ENCODE measurements at places on chromosomes 6 and 20.
A peak's percentile ranks its signal among the peaks of the same experiment; 100 is the strongest.

DNA sequence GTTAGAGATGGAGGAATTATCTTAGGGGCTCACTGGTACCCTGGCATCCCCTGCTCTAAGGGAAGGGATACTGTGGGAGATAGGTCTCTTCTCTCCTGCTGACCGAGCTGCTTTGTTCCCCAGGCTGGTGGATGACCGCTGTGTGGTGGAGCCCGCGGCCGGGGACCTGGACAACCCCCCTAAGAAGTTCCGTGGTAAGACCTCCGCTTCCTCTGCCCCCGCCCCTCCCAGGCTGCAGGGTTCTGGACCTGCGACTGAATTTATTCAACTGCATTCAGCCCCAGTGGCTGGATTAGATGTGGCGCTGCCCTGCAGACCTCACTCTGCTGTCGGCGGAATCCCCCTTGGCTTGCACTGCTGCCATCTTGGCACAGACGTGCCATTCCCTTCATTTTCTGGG is 19.2 kb downstream of the ITPR3 start:
- DNase-seq: no peak

DNA sequence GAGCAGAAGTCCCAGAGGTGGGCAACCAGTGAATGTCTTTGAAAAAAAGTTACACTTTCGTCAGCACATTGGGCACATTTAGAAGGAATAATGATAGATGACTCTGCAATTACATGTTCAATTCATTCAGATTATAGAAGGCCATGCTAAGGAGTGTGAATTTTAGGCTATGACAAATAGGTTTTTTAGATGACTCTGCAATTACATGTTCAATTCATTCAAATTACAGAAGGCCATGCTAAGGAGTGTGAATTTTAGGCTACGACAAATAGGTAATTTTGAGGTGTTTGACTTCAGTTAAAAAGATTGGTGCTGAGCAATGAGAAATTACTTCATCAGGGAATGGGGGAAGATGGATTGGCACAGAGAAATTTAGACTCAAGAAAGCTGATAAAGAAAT is 744.9 kb upstream of the MMS22L start:
- no peak for DNase-seq

- no peak for DNase-seq
Measured at GRCh38 chr6:19309661-19310060, 527.5 kb upstream of the ID4 start.

DNA sequence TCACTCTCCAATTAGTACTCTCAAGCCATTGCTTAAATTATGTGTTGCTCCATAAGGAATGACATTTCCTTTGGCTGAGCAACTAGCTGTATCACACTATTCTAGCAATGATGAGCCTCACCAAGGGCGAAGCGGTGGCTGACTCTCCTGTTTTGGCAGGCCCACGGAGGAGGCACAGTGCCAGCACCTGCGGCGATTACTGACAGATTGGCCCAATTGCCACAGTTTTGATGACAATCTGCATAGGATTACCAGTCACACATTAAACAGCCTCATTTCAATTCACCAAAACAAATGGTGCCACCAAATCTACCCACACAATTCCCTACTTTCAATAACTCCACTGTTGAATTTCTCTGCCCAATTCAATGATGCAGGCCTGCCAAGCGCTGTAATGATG is 286.9 kb downstream of the PTPRK start:
- no peak for DNase-seq

DNA sequence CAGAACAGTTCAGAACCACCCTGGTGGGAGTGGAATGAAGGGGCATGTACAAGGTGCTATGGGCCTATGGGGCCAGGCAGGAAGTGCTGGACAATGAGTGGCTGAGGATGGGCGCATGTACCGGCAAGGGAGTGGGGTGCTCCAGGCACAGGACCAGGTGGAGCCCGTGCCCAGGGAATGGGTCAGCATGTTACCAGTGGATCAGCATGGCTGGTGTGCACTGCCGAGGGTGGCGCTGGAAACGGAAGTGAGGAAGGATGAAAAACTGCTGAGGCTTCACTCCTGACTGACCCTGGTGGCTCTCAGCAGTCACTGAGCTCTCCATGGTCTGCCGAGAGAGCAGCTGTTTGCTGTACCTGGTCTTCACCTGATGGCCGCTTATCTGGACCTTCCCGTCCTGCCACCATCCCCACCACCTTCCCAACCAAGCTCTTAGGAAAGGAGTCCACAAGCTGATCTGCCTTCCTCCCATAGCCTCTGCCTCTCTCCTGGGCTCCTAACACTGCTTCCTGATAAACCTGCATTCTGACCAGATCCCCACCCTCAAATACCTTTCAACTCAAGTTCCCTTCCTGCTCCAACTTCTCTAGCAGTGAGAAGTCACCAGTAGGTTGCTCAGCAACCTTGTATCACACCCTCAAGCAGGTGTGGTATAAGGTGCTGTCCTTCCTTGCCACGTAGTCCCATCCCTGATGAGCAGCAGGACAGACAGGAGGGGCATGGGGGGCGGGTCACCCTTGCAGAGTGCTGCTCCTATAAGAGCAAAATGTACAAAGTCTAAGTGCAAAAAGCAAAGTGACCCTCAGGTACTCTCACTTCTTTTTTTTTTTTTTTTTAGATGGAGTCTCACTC is 7.1 kb downstream of the UQCC2 start:
- DNase-seq: no peak

GRCh38 chr20:24806705-24807676 is 142.1 kb upstream of the CST7 start:
- no peak for DNase-seq

- DNase-seq: no peak
Measured at GRCh38 chr6:139174961-139175360, 40.1 kb downstream of the HECA start.

DNA sequence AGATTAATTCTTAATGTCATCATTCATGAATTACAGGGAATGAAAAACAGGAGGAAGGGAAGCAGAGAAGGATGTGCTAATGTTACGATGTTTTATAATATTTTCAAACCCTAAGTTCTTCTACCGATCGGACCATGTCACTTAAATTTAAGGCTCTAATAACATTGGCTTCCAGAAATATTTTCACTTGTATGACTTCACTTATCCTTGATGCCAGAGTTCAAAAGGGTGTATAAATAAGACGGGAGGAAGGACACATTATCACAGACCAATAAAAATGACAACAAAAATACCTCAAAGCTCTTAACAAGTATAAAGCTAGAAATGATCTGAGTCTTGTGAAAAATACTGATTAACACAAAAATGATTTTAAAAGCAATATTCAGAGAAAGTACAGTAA is 370.4 kb upstream of the CITED2 start:
- peak; percentile 62 for DNase-seq

GRCh38 chr6:74585753-74586152 is 620.1 kb downstream of the COL12A1 start:
- peak; percentile 58 for DNase-seq

- peak; percentile 3 for DNase-seq
Measured at GRCh38 chr6:23013776-23014175, 444.4 kb downstream of the HDGFL1 start.

GRCh38 chr6:130019326-130020072 is 1.1 kb downstream of the L3MBTL3 start:
- DNase-seq: peak; percentile 50

- no peak for DNase-seq
Measured at GRCh38 chr6:131285548-131285947, 150.3 kb downstream of the AKAP7 start.

- DNase-seq: no peak
Measured at GRCh38 chr20:8128291-8129060, 3.6 kb upstream of the PLCB1 start.

GRCh38 chr6:149563203-149563927 is 2.8 kb upstream of the GINM1 start:
- peak; percentile 88 for DNase-seq

- DNase-seq: no peak
Measured at GRCh38 chr20:17406051-17406590, 125.1 kb downstream of the BFSP1 start.

GRCh38 chr6:44074439-44074812 is 52.8 kb downstream of the MRPL14 start:
- DNase-seq: peak; percentile 85

DNA sequence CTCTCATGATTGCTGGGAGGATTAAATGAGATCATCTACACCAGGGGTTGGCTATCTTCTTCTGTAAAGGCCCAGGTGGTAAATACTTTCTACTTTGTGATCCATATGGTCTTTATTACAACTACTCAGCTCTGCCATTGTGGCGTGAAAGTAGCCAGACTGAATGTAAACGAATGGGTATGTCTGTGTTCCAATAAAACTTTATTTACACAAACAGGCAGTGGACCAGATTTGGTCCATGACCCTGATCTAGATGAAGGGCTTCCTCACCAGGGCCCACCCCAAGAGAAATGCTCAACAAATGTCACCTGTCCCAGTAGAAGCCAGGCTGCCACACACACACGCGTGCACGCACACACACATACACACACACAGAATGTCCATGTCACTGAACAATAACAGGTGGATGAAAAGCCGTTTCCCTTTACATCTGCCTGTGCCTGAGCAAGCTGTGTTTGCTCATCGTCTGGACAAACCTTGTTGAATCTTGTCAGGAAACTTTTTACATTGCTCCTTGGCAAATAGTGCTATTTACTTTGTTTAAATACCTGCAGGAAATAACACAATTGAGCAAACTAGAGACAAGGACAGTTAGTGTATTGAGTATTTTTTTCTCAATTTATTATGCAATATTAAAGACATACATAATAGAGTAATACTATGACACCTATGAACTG is 114.3 kb downstream of the EYA2 start:
- no peak for DNase-seq

DNA sequence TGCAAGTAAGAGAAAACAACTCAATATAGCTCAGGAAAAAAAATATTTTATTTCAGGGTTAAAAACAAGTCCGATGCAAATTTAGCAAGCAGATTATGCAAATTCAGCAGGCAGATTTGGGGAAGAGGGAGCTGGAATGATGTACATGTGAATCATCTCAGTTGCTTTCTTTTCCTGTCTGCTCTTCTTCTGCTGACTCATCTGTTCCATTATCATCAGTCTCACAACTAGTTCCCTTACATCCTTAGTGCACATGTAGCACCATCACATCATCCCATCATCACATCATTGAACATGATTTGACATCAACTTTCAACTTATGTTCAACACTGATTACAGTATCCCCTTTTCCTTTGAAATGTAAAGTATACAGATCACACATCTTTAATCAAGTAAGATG is 11.5 kb upstream of the DEFB113 start:
- DNase-seq: no peak

- no peak for DNase-seq
Measured at GRCh38 chr6:151422981-151423380, 28.9 kb downstream of the RMND1 start.

GRCh38 chr20:37534401-37535157 is 6.9 kb upstream of the BLCAP start:
- DNase-seq: peak; percentile 85

DNA sequence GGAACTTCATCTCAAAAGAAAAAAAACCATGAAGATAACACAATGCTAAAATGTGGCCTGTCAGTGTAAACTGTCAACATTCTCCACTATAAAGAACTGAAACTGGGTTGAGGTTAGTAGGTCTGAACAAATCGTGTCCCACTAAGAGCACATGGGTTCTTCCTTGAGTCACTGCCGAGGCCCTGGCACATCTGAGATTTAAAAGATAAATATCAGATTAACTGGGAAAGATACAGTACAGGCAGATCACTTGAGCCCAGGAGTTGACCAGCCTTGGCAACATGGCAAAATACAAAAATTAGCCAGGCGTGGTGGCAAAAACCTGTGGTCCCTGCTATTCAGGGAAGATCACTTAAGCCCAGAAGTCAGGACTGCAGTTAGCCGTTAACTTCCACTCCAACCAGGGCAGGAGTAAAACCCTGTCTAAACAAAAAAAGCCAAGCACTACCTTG is 5.6 kb downstream of the EEF1A1 start:
- peak; percentile 40 for DNase-seq

DNA sequence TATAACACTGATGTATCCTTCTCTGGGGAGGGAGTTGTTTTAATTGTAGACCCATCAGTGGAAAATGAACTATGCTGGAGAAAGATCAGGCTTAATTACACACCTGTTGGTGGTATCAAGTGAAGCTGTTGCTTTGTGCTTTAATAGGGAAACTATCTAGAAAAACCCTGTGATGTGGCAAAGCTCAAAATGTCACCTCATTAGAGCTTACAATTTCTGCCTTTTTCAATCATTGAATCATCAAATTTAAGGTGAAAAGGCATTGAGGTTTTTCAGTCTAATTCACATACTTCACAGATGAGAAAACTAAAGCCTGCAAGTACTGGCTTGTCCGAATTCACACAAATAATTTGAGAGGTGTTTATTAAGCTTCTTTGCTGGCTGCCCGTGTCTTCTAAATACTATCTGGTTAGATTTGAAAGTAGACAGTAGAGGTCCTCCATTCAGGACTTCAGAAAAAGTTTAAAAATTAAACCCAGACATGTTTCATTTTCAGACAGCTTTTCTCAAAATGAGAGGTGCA is 143.3 kb upstream of the MAP3K7 start:
- DNase-seq: no peak

DNA sequence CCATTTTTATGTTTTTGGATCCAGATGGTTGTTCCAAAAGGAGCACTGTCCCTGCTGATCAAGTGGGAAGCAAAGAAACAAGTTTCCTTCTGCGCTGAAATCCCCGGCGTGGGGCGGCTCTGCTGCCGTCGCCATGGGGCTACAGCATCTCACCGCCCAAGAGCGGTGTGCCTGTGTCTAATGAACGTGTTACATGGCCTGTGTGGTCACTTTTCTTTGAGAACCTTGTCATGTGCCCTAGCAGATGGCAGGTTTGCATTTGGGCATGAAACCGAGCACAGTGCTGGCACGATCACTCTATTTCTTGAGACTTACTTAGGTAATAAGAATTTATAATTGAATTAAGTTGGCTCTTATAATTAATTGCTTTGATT is 51.9 kb downstream of the ZDHHC14 start:
- no peak for DNase-seq

Measured in EH (cell line).